ENCODE measurements at places on chromosomes 2 and 18.

DNA sequence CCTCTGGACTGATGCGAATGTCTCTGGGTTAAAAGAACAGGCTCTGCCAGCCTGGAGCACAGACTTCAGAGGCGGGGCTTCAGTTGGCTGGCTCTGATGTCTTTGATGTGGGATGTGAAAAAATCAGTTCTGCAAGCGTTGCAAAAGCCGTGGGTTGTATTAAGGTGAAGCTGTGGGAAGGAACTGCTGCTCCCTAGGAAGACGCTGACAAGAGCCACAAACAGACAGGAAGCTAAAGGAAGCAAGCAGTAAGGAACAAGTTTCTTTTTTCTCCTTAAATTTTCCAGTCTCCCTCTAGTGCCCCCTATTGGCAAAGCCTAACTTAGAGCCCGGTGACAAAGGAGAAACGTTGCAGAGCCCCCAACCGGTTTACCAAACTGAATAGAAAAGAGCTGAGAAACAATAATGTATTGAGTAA lies 239.0 kb downstream of the CCDC178 start:
- DNase-seq: peak; percentile 6

GRCh38 chr2:231167745-231168459 lies 30.5 kb upstream of the ARMC9 start:
- no peak for DNase-seq

DNA sequence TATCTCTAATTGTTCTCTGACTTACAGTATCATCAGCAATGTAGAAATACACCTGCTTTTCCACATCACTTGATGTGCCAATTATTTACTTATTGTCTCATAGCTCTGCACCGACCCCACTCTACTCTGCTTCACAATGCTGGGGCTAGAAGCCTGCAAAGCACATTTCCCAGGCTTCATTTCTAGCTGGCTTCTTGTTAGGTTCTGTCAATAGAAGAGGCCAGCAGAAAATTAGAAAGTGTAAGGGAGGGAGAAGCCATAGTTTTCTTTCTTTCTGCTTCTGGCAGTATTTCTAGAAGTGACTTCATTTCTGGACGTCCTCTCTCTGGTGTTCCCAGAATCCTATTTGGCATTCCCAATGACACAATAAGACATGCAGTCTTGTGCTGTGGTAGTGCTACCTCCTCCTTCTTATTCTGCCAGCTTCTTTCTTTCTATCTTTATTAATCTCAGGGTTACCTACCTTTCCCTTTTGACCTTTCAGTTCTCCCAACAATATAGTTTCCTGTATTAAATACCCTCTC lies 12.5 kb upstream of the TANC1 start:
- DNase-seq: no peak

- no peak for DNase-seq
Observed at GRCh38 chr2:160041091-160041490, 21.3 kb downstream of the PLA2R1 start.

DNA sequence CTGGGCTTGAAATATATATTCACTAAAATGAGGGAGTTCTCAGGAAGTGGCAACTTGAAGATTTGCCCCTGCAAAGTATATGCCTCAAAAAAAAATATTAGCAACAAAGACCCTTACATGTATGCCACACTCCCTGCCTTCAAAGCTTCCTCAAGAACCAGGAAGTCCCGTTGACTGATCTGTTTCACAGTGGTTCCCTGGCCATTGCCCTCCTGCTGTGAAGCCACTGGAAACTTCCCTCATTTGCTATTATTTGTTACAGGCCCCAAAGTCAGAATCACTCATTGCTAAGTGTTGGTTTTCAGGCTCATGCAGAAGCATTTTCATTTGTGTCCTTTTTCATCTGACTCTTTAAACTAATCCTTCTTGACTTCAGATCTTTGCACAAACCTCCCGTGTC lies 421.5 kb downstream of the ZNF521 start:
- DNase-seq: no peak

GRCh38 chr2:113233593-113234550 lies 44.8 kb downstream of the PAX8 start:
- no peak for DNase-seq

- DNase-seq: no peak
Observed at GRCh38 chr2:59754011-59754735, 799.3 kb downstream of the BCL11A start.

DNA sequence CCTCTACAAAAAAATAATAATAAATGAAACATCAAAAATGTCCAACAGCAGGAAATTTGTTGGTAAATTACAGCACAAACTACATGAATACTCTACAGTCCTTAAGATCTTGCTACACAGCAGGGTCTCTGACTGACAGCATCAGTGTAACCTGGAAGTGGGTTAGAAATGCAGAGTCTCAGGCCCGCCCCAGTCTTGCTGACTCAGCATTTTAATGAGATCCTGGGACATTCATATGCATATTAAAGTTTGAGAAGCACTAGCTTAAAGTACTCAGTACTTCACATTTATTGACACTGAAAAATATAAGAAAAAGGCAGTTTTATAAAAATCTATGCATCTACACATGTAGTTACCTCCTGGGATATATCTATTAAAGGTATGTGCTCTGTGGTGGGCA lies 21.7 kb downstream of the ST3GAL5 start:
- DNase-seq: no peak

DNA sequence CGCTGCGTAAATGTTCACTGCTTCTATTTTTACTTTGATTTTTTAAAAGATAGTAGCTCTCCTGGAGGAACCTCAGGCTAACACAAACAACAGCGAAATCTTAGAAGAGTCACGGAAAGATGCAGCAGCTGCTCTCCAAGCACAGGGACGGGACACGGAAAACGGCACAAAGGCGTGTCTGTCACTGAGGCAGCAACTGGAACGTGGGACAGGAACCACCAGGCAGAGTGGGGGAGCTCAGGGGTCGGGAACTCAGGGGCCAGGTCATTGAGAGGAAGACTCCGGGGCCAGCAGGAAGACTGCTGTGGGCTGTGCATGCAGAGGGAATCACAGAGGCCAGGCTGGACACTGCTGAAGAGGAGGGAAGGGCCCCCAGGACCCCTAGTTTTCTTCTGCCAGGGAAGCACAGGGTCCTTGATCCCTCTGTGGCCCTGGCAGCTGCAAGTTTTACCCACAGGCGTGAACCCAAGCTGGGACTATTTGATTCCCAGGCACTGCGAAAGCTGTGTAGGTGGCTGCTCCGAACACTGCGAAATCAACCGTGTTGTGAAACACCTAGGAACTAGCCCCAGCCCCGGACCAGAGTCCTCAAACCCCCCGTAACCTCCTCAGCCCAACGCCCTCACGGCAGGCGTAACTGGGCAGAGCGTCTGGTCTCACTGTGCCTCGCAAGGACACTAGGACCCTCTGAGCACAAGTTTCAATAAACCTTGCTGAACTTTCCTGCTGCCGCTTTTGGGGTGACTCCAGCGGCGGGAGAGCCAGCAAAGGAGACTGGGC lies 263.0 kb downstream of the EIPR1 start:
- no peak for DNase-seq

DNA sequence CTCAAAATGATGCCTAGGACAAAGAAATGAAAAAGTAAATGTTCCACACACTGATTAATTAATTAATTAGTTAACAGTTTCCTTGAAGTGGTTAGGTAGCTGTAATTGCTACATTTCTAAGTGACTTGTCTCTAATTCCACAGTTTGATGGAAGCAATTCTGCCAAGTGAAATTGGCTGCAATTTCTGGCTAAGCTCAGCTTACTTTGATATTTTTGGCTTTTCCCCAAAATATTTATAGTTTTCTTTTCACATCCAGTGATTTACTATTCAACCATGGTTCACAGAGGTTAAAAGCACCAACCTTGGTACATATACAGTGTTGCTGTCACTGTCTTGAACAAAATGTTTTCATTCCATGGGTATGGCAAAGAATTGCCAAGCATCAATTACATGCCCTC lies 459.5 kb upstream of the CDH20 start:
- no peak for DNase-seq

Data from AML-193 (cell line).